ENCODE measurements at places on chromosomes 4 and X.

- DNase-seq: no peak
Observed at GRCh38 chr4:41050880-41051775, 163.2 kb downstream of the APBB2 start.

DNA sequence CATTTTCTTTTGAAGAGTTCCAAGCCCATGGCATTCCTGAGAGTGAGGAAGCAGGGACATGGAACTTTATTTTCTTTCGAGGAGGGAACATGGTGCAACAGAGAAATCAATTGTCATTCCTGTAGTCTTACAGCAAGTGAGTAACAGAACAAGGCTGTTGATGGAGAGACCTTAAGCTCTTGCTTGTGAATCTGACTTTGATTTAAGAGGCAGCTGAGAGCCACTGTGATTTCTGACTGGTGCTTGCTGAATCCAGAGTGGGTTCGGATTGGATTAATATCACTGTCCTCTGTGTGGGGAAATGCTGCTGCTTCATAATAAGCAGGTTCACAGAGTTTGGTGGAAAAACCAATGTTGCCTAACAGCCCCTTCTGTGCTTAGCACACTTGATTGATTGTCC, 4.7 kb upstream of the ATP1B4 start:
- DNase-seq: no peak

DNA sequence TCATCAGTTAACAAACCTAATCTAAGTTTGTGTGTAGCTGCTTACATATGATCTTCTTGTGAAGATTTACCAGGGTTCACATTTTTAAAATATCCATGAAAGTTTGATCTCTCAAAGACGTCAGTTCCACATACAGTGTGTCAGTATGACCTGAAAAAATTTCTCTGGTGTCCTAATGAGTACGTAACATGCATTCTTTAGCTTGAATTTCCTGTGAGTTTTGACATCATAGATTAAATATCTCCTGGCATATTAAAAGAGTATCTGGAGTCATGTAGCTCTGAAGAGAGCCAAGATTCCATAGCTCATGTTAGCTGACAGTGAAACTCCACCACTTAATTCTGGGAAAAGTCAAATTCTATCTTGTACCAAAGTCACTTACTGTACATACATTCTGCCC, 43.9 kb upstream of the PDLIM5 start:
- DNase-seq: no peak

- DNase-seq: no peak
Observed at GRCh38 chr4:144461906-144462305, 184.1 kb upstream of the HHIP start.

- DNase-seq: no peak
Observed at GRCh38 chrX:21993265-21993664, 38.9 kb upstream of the PHEX start.

GRCh38 chrX:13734278-13735172, at the start of the genes OFD1 and TRAPPC2:
Gene OFD1 (plus strand): TSS chrX:13734748. CDS start chrX:13735072, 324 bp downstream.
Gene TRAPPC2 (minus strand): TSS chrX:13734620. CDS start chrX:13719963, 14,657 bp downstream.
- DNase-seq: peak; percentile 22

DNA sequence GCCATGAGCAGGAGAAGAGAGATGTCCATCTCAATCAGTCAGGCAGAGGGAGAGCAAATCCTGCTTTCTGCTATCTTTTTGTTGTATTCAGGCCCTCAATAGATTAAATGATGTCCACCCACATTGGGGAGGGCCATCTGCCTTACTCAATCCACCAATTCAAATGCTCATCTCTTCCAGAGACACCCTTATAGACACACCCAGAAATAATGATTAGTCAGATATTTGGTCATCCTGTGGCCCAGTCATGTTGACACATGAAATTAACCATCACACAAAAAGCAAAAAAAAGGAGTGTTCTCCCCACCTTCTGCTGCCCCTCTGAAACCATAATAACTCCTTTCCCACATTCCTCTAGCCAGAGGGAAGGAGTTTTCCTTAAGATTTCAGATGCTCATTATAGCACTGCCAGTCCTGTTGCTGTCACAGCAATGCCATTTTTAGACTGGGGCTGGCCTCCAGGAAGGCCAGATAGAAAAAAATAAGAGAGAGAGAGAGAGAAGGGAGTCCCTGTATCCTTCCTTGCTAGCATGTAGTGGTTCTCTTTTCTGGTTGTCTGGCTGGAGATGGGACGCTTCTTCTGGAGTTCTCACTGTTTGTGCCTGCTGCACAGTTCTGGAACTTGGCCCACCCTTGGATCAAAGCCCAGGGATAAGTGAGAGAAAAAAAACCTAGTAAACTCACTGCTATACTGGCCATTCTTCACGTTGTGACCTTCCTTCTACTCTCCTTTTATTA, 177.7 kb downstream of the RBM46 start:
- no peak for DNase-seq

DNA sequence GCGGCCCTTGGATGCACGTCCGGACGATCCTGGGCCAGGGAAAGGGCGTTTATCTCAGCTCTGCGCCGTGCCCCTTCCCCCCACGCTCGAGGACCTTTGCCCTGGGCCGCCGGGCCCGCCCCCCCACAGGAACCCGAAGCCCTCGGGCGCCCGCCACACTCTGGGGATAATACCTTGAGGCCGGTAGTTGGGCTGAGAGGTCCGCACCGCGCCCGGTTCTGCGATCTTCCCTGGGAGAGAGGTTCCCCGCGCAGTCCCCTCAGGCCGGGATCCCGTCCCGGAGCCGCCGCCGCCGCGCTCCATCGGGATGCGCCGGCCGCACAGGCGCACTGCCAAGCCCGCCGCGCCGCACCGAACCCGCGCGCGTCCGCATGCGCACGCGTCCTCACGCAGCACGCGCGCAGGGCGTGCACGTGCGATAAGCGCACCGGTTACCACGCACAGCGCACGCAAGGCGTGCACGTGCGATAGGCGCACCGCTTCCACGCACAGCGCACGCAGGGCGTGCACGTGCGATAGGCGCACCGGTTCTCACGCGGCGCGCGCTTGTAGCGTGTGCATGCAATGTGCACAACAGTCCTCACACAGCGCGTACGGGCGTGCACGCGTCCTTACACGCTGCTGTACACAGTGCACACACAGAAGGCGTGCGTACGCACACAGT, at the start of gene MAP7D2:
TSS of gene MAP7D2 (minus strand) at position 331 of the 664 bp plus-strand sequence. CDS start at position 303, 28 bp downstream.
- DNase-seq: no peak

DNA sequence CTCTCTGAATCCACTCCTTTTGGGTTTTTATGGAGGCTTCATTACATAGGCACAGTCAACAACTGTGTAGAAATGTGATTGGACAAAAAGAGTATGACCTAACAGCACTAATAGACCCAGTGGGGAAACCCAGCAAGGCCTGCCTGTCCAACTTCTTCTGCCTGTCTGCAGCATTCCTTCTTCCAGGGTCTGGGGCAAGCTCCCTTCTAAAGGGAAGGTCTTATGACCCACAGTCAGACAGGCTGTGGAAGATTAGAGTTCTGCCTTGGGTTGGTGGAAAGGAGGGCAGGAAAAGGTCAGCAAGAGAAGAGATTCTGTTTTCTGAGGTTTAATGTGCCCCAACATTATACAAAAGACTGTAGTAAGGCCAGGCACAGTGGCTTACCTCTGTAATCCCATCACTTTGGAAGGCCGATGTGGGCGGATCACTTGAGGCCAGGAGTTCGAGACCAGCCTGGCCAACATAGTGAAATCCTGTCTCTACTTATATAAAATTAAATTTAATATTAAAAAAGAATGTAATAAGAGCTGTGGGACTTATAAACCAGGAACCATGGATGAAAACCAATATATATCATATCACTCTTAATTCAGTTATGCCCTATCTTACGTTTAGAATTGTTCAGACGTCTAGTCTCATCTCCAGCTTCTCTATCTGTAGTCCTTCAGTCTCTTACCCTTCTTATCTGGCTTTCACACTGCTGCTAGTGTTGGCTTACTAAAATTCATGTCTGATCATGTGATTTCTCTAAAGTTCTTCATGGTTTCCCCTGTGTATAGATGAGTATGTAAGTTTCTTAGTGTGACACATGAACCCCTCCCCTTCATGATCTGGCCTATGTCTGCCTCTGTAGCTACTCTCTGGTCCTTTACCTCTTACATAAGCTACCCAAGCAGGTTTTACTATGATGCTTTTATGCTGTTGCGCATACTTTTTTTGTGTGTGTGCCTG, 6.2 kb downstream of the CLCN3 start:
- no peak for DNase-seq

- DNase-seq: no peak
Observed at GRCh38 chrX:107750263-107750662, 25.3 kb downstream of the TSC22D3 start.

- no peak for DNase-seq
Observed at GRCh38 chr4:154332681-154333421, 158.7 kb downstream of the DCHS2 start.

GRCh38 chrX:2340991-2341390, 159.8 kb downstream of the DHRSX start:
- no peak for DNase-seq

- DNase-seq: no peak
Observed at GRCh38 chrX:109360301-109360700, 121.6 kb downstream of the GUCY2F start.

GRCh38 chr4:152352215-152352614, 183.7 kb downstream of the FBXW7 start:
- no peak for DNase-seq

- no peak for DNase-seq
Observed at GRCh38 chrX:132184871-132185270, 34.4 kb downstream of the RAP2C start.

GRCh38 chr4:37737466-37737865, 51.3 kb upstream of the RELL1 start:
- DNase-seq: no peak

DNA sequence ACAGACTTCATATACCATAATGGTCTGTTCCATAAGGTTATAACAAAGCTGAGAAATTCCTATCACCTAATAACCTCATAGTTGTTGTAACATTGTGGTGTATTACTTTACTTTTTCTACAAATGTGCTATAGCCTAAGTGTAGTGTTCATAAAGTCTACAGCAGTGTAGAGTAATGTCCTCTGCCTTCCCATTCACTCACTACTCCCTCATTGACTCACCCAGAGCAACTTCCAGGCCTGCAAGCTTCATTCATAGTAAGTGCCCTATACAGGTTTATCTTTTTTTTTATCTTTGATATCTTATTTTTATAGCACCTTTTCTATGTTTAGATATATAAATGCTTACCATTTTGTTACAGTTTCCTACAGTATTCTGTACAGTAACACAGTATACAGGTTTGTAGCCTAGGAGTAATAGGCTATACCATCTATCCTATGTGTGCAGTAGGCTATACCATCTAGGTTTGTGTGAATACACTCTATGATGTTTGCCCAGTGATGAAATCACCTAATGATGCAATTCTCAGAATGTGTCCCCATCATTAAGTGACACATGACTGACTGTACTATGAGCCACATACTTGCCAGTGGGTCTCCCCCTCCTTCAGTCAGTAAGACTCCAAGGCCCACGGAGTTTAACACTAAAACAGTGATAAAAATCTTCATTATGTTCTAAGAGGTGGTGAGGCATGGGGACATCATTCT, 299.9 kb downstream of the UNC5C start:
- no peak for DNase-seq

DNA sequence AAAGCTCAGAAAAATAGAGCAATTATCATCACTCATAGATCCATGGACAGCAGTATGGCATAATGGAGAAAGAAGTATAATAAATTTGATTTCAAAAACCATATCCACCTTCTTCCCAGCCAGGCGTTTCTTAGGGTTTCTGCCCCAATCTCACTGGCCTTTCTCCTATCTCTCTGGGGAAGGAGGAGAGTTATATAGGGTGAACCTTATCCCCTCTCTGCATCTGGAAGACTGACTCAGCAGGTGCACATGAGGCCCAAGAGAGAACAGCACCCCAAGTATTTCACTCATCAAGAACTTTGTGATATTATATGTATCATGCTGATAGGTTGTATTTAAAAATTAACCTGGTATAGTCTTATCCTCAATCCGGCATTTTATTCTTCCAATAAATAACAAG, 318.8 kb upstream of the RASGEF1B start:
- no peak for DNase-seq

GRCh38 chrX:18549643-18550042, 122.3 kb downstream of the RS1 start:
- DNase-seq: no peak

GRCh38 chrX:15206306-15206705, 63.6 kb downstream of the ASB9 start:
- no peak for DNase-seq

GRCh38 chr4:153488006-153488891, 22.1 kb downstream of the TMEM131L start:
- DNase-seq: no peak

DNA sequence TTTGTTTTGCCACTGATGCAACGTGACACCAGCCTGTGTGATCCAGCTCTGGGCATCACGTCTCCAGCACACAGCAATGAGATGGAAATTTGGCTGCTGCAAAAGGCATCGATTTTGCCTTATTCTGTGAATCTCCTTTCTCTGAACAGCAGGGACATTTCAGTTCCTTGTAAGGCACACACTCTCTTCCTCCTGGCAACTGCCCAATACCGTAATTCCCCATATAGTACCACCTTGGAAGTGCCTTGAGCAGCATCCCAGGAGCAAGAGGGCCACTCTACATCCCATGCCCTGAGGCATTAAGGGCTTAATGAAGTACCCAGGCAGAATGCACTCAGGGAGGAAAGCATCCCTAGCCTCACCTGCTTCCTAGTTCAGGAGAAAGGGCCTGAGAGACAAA, 10.5 kb upstream of the MAMLD1 start:
- no peak for DNase-seq

GRCh38 chr4:139554642-139554892, 1.5 kb downstream of the SETD7 start:
- DNase-seq: no peak

DNA sequence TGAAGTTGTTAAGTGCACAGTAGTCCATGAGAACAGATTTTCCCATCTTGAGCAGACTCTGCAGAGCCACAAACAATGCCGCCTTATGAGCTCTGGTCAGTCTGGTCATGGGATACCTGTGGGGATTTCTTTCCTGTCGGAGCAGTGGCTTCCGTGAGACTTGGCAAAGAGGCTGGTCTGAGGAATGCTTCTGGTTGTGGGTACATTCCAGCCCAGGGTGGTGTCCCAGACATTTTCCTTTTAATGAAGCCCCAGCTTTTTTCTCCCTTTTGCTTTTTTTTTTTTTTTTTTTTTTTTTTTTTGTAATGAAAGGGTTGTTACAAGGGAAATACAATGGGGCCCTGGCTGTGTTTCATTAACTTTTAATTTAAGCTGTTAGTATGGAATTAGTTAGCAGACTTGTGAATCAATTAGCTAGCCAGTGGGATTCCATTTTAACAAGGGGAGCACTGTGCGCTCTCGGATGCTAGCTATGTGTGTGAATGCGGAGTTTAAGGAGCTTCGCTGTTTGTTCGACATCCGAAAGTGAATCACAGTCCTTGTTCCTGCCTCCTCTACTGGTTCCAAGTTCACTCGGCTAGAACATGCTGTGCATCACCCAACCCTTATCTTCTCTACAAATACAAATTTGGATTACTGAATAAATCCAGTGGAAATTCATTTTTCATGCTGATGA, 225.1 kb downstream of the CBR4 start:
- DNase-seq: no peak

DNA sequence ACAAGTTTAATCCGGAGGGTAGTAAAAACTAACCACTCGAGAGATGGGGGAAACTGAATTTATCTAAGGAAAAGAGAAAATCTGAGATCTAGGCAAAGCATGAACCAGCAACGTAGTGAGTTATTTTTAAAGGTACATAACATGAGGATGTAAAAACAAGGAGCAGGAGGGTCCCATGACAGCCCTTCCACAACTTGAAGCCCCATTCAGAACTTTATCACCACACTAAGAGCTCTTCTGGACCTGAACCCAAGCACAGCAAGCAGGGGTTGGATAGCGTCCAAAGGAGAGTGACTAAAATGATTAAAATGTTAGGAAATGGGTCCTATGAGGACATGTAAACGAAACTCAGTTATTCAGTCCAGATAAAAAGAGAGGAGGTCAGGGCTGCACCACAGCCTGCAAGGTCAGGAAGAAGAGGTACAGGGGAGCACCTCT, 16.2 kb downstream of the SH3RF1 start:
- no peak for DNase-seq

- no peak for DNase-seq
Observed at GRCh38 chr4:36140421-36140820, 103.9 kb downstream of the ARAP2 start.

All from cortex of kidney (tissue), 1 donor.